ENCODE measurements at places on chromosomes 13 and 19.

GRCh38 chr13:84352946-84353345 lies 470.7 kb upstream of the SLITRK1 start:
- DNase-seq: no peak

DNA sequence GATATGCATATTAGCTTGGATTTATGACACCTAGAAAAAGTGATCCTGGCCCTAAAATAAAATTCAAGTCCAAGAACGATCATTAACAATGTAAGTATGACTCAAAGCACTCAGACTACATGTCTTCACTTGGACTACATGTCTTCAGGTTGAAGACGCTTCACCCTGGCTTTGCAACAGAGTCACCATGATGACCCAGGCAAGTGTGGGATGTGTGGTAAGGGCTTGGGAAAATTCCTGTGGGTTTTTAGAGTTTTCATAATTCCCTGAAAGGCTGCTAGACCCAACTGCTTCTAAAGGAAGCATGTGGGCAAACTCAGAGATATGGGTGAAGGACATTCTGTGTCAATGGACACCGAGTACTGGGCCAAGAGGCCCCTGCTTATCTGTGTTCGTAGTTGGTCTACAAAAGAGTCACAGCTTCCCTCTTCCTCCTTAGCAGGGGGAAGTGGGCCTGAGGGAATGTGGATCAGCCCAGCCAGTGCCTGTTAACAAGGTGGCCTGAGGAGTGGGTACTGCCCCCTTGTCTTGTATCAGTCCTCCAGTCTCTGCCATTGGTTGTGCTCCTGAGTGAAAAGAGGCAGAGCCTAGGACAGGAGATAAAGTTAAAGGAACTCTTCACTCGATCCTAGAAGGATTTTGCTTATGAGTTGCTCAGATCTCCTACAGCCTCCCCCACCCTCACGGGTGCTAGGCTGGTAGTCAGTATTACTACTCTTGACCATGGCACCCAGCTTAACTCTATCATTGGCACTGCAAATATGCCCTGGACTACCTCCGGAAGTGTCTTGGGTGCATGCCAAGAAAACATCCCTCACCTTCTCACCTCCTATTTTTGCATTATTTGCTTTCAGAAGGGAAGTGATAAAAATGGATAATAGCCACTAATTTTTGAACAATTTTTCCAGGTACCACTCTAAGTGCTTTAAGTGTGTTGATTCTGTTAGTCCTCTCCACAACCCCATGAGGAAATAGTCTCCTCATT lies 406.3 kb downstream of the COG6 start:
- DNase-seq: no peak

- no peak for DNase-seq
These were observed 642 bp downstream of the ZNF571 start for GRCh38 chr19:37593996-37594303.

DNA sequence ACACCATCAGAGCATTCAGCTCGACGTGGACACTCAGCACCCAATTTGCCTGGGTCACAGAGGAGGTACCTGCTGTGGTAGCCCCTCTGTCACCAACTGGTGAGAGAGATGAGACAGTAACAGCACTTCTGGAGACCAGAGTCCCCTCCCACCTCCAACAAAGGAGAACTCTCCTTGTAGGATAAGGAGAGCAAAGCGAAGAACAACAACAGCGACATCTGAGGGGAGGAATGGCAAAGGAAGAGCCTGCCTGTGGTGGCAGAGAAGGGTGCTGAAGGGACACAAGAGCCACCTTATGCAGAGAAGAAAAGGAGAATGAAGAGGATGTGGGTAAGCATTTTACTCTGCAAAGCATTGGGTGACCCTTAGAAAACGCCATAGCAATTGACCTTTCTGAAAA lies 167.8 kb downstream of the ABCC4 start:
- DNase-seq: no peak

DNA sequence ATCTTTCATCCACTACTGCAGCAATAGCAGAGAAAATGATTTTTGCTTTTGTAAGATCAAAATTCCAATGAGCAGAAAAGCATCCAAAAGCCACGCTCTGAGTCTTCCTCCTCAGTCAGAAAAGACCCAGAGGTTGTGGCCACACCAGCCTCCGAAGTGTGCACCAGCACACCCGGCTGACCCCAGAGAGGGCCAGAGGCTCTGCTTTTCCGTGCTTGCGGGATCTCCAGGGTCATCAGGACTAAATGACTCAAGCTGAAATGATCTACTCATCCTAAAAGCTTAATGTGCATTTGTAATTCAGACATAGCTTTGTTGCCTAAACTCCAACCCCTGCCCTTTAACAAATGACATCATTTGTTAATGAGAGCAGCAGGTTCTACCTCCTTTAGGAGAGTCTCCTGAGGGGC lies 16.5 kb downstream of the RXFP2 start:
- DNase-seq: no peak

DNA sequence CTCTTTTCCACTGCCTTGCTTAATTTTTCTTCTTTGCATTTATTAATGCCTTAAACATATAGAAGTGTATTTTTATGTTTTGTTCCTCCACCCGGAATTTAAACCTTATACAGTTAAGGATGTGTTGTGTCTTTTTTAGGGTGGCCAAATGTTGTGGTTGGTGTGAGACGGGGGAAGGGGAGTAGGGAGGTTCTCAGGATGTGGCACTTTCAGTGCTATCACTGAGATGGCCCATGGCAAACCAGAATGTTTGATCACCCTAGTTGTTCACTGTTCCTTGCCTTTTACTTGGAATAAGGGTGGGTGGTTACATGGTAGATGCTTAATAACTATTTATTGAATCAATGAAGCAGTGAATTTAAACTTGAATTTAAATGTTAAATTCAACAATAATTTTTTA lies 216.0 kb upstream of the SLITRK1 start:
- DNase-seq: no peak
